ENCODE measurements at places on chromosomes 2 and 18.
A peak's percentile ranks its signal among the peaks of the same experiment; 100 is the strongest.

DNA sequence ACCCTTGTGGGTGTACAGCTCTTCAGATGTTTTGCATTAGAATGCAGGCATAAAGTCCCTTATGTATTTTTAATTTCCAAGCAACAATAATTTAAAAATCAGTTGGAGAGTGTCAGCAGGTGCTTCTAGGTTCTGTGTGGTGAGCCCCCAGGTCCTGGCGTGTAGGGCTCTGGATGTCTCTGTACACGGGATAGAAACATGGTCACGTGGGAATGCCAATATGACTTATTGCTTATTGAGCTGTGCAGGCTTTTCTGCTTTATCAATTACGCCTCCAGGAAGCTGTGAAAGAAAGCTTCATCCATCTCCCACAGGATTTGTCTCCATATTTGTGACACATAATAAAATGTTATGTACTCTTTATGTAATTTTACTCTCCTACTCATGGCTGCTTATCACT lies 37.8 kb downstream of the PRELID3A start:
- no peak for DNase-seq

- DNase-seq, result no peak
These were observed 909 bp downstream of the TGFA start for GRCh38 chr2:70552501-70553333.

DNA sequence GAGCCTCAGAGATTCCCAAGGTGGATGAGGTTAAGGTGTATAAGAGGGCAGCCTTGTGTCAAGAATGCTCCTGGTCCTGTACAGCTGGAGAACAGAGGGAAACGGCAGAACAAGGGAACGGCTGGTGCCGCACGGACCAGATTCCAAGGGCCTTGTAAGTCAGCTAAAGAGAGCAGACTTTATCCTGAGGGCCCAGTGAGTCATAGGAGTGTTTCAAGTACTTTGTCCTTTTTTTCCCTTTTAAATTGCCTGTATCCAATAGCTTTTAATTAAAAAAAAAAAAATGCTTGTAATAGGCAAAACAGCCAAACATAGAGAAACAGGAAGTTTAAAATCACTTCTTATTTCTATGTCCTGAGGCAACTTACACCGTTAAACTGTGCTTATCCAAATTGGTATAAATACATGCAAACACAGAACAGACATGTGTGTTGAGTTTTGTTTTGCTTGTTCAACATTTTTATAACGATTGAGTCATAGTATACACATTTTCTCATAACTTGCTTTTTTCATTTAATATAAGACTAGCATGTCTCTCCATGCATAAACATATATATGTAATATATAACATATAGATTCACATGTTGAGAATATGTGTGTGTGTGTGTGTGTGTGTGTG lies 42.1 kb upstream of the EVA1A start:
- DNase-seq, result peak; percentile 81

- DNase-seq, result peak; percentile 93
These were observed 23.9 kb downstream of the SP5 start for GRCh38 chr2:170739048-170739447.

- DNase-seq, result no peak
These were observed 416.6 kb upstream of the SMIM21 start for GRCh38 chr18:75844146-75844545.

- DNase-seq, result no peak
These were observed 34.9 kb downstream of the BCL2L11 start for GRCh38 chr2:111155610-111156009.

- no peak for DNase-seq
These were observed 14.1 kb downstream of the PTPN18 start for GRCh38 chr2:130369965-130370341.

GRCh38 chr18:48667276-48668254 lies 128.7 kb downstream of the CTIF start:
- no peak for DNase-seq

GRCh38 chr18:36757081-36757480 lies 71.7 kb downstream of the TPGS2 start:
- no peak for DNase-seq

DNA sequence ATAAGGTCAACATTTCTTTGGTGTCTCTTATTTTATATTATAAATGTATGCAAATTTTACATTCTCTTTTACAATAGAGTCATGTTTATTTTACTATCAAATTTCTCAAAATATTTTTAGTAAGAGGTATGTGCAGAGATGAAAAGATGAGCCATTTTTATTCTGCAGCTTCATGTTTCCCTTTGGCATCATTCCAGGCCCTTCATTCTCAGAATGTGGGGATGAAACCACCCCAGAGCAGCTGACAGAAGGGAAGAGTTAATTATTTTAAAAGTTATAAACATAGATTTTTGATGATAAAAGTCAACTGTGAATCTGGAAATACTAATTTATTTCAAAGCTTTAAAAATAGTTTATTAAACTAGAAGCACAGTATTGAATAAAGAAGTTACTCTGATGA lies 12.8 kb upstream of the FSHR start:
- no peak for DNase-seq

GRCh38 chr18:675307-675706 lies 17.9 kb downstream of the TYMS start:
- DNase-seq, result no peak

DNA sequence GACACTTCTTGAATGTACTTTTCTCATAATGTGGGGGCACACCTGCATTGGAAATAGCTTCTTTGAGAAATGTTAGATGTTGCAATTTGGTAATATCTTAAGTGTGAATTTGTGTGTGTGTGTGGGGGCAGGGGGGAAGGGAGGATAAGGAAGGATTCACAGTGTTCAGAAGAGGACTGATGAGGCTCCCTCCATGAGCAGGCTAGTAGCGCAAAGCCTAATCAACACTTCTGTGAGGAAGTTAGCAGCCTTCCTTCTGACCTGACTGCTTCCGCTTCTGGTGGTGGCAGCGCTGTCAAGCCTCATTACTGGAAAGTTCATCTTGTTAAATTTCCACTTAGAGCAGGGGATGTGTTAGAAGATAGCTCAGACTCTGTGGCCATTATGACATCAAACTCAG lies 295.4 kb upstream of the SPRED2 start:
- DNase-seq, result no peak

- no peak for DNase-seq
These were observed 183.4 kb downstream of the PTGR3 start for GRCh38 chr18:75025573-75025972.

GRCh38 chr2:133517876-133518275 lies 50.4 kb downstream of the NCKAP5 start:
- no peak for DNase-seq

DNA sequence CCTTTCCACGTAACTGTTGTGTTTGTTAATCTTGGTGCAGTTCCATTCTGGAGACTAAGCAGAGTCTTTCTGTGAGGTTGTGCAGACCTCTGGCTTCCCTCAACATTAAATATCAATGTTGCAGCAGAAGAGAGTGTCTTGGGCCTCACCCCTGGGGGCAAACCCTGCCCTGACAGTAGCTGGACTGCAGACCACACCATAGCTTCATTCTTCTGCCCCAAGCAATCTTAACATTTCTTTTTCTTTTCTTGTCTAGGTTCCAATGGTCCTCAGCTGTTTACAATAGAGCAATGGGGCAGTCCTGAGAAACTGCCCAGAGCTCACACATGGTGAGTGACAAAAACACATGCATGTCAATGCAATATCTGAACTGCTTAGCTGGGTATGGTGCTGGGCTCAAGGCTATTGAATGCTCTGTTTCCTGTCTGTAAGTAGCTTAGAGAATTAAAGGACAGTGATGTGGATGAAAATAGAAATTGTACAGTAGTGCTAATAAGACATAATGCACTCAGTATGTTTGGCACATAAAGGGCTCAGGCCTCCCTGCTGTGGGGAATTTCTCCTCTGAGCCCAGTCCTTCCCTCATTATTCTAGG lies 237.6 kb downstream of the ALPK2 start:
- DNase-seq, result no peak

DNA sequence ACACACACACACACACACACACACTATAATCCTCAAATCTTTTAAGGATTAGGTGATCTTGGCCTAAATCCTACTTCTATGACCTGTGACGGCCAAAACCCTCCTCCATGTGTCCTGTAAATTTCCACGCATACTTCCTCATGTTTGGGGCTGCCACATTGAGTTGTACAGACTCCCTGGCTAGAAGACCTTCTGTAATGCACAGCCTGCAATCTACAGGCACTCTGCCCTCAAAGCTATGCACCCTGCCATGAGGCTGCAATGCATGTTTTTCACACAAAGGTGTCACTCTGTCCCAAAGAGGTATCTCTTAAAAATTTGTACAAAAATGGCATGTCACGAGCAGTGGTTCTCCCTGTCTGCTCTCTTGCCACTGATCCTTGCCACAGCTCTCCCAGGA lies 26.4 kb upstream of the B4GALT6 start:
- no peak for DNase-seq

DNA sequence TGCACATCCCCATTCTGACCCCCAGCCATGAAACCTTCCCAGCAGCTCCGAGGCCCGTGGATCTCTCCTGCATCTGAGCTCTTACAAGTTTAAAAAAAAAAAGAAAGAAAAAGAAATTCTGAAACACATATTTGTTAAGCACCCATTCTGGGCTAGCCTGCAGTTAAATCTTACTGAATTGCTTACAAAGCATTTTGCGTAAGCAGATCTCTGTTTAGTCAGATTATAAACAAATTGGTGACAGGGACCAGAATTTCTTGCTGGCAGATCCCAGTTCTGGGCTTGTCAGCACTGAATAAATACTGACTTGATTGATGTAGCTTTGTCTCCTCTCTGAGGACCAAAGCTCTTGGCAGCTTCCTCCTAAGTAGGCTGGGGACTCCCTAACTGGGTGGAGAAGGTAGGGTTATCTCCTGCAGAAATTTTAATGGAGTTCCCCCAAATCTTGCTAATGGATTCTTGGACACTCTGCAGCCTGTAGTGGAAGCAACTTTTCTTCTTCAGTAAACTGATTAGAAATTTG lies 160.9 kb downstream of the MIB1 start:
- DNase-seq, result no peak

GRCh38 chr2:111160758-111161157 lies 40.0 kb downstream of the BCL2L11 start:
- DNase-seq, result peak; percentile 81
